Activated CD4-positive, alpha-beta T cell treated with anti-CD3 and anti-CD28 coated beads, Interleukin-2, amount 10 ng/mL, durations not matched to agents 24 days and 14 days (primary cell): ENCODE measurements at places on chromosomes 11 and 22. TPM values are rescaled to one million over a fixed set of nuclear protein-coding genes. Genes with fewer than 3 reads are reported as not detected.

- peak; percentile 91 for DNase-seq
Observed at GRCh38 chr11:35144136-35144741, 5.3 kb downstream of the CD44 start.

GRCh38 chr11:5596607-5597201 lies at the start of gene TRIM6:
TRIM6 (plus strand) TSS chr11:5596637; CDS start chr11:5596898, 261 bp downstream.
- DNase-seq: peak; percentile 60

DNA sequence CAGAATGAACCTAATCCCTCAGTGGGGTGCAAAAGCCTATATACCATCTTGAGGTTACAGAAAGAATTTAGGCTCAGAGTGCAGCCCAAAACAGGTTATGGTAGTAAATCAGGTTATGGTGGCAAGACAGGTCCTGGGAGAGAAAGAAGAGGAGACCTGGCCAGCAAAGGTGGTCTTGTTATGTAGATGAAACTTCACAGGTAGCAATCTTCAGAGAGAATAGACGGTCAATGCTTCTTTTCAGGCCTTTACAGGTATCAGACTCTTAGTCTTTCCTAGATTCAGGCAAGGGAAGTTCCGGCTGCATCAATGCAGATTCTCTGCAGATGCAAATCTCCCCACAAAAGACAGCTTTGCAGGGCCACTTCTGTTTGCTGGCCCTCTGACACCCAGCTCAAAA lies 45.8 kb upstream of the SORL1 start:
- no peak for DNase-seq

DNA sequence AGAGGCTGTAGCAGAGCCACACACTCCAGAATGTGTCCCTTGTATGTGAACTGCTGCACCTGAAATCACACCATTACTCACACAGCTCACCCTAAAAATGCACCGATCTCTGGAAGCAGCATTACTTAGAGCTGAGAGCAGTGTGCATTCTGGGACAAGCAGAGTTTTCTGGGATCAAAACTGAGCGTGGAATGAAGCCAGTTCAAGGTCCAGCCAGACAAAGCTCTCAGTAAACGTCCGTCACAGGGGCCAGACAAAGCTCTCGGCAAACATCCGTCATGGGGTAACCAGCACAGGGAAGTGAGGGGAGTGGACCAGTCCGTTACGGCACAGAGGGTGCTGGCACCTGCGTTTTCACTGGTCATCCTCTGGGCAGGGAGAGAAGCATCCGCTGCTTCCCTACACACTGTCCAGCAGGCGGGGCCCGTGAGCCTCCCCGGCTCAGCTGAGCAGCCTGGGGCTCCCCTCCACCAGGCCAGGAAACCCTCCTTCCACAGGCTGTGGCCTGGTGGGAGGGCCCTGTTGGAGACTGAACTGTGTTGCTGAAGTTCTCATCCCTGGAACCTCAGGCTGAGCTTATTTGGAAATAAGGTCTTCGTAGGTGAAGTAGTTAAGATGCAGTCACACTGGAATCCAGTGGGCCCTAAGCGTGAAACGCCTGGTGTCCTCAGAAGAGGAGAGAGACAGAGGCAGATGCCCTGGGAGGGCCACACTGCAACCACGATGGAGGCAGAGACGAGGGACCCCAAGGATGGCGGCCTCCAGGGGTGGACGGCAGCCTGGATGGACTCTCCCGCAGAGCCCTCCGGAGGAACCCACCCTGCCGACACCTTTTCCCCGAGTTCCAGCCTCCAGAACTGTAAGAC lies 883.9 kb downstream of the BRD1 start:
- DNase-seq: peak; percentile 60

- DNase-seq: peak; percentile 86
Observed at GRCh38 chr22:46739094-46739870, 1.2 kb upstream of the CERK start.

DNA sequence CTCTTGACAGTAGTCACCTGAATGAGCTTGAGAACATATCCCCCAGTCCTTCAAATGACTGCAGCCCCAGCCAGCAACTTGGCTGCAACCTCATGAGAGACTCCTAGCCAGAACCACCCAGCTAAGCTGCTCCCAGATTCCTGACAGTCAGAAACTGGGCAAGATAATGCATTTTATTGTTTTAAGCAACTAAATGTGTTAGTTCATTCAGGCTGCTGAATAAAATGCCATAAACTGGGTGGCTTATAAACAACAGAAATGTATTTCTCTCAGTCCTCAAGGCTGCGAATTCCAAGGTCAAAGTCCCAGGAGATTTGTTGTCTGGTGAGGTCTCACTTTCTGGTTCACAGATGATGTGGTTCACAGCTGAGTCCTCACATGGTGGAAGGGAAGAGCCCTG lies 5.8 kb upstream of the PAMR1 start:
- no peak for DNase-seq

- no peak for DNase-seq
Observed at GRCh38 chr22:46457502-46458488, 79.6 kb downstream of the CELSR1 start.

GRCh38 chr11:7600205-7600775 lies 73.0 kb downstream of the CYB5R2 start:
- DNase-seq: no peak

GRCh38 chr11:105051559-105051958 lies 6.4 kb upstream of the CARD16 start:
- DNase-seq: no peak

DNA sequence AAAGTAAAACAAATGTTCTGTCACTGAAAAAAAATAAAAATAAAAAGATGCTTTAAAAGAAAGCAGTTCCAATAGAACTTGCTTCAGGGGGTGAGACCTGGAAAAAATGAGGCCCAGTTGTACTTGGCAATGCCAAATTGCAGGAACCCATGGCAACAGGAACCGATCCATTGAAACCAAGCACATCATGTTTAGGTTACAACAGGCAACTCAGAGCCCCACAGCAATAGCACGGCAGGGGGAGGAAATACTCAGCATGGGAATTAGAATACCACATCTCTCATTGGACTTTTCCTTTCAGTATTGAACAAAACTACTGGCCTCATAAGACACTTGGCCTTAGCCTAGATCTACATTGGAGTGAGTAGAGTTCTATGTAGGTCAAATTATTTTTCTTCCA lies 84.3 kb downstream of the MSANTD4 start:
- no peak for DNase-seq

DNA sequence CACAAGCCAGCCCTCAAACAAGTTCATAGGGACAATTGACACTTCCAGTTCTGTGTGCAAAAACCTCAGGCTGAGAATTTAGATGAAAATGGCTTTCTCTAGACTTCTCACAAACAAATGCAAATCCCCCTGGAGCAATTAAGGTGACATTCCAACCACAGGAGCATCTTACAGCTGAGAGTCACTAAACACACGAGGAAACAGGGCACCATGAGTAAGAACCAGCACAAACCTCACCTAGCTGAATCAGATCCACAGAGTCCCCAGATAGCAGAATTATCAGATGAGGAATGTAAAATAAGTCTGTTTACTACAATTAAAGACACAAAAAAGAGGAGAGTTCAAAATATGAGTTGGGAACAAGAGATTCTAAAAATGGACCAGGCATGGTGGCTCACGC lies 51.5 kb downstream of the RTL6 start:
- DNase-seq: no peak

DNA sequence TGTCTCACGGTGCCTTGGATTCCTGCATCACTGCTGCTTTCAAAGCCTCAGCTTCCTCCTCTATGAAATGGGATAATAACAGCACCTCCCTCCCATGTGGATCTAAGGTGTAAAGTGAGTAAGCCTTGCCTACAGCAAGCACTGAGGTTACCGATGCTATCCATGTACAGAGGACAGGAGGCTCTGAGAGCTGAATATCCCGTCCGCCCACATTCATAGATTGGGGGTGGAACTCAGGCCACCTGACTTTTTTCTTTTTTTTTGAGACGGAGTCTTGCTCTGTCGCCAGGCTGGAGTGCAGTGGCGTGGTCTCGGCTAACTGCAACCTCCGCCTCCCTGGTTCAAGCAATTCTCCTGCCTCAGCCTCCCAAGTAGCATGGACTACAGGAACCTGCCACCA lies 12.5 kb downstream of the PDGFB start:
- DNase-seq: no peak

DNA sequence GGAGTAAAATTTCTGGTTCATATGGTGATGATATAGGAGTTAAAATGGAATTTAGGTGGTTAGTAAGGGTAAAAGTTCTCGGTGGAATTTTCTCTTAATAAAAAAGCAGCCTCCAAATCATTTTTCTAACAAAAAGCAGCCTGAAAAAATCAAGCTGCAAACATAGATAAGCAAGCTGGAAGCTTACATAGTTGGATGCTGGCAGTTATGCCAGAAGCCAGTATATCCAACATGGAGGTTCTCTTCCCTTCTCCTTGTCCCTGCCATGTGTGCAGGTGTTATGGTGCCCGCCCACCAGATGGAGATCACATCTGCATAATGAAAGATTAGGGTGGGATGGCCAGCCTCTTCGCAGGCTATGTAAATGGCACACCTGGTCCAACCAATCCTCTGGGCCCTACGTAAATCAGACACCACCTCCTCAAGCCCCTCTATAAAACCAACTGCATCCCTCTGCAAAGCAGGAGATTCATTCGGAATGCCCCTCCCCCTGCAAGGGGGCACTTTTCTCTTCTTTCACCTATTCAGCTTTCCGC lies 22.4 kb downstream of the PIWIL3 start:
- DNase-seq: no peak

DNA sequence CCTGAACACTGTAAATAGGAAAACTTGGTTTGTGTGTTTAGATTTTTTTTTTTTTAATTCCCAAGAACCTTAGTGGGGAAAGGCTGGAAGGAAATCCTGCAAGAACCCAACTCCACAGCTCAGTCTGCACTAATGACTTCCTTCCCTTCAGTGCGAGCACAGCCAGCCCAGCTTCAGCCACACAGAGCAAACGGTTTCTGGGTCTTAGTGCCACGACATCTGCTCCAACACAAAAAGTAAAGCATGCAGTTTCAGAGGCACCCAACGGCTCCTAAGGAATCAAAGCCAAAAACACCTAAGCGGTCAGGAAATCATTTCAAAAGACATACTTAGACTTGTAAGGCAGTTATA lies 236.1 kb downstream of the TTC28 start:
- peak; percentile 79 for DNase-seq

GRCh38 chr11:46378296-46378695 lies 3.2 kb upstream of the MDK start:
- DNase-seq: no peak

GRCh38 chr11:126886636-126887035 lies 113.9 kb downstream of the KIRREL3 start:
- no peak for DNase-seq

DNA sequence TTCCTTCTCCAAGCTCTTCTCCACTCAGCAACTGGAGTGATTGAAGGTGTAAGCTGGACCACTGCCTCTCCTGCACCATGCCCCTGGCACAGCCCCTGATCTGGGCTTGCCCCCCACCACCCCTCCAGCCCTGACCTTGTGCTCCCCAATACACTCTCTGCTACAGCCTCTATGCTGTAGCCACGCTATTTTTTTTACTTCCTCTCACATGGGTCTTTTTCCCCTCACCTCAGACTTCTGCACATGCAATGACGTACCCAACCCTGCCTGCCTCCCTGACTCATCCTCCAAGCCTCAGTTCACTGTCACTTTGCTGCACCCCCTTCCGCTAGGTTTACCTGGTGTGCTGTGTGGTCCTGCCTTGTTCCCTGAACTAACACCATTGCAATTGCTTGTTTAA lies 9.0 kb downstream of the CSNK2A3 start:
- no peak for DNase-seq

DNA sequence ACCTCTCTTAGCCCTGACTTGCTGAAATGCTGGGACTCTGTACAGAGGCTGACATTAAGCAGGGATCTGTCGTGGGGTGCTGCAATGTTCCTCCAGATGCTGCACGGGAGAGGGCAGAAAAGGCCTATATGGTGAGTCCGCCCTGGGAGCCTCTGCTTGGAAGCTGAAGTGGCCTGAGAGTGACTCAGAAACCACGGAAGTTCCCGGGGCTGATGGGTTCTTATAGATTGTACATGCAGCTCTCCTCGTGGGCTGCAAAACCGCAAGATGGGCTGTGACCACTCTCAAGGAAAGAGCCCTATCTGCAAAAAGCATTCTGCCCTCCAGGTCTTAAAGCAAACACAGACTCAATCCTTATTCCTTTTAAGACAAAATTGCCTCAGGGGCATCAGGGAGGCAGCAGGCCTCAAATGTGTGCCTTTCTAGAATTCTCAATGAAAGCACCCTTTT lies 5.8 kb upstream of the SLC43A3 start:
- DNase-seq: no peak

- DNase-seq: no peak
Observed at GRCh38 chr11:100105982-100106358, 581.1 kb upstream of the ARHGAP42 start.

DNA sequence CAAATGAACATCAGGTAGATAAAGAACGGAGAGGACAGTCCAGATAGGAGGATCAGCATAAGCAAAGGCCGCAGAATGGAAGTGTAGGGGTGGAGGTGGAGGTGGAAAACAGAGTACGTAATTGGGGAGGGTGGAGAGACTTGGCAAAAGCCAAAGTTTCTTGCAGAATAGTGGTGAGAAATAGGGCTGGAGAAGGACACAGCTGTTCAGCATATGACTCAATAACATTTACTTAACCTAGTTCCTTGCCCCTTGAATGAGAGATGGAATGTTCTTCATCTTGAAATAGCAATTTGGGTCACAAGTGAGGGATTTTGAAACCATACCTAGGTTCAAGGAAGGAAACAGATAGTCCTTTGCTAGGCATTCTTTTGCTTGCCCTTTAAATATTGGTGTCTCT lies 235.9 kb upstream of the ARHGAP20 start:
- DNase-seq: no peak

DNA sequence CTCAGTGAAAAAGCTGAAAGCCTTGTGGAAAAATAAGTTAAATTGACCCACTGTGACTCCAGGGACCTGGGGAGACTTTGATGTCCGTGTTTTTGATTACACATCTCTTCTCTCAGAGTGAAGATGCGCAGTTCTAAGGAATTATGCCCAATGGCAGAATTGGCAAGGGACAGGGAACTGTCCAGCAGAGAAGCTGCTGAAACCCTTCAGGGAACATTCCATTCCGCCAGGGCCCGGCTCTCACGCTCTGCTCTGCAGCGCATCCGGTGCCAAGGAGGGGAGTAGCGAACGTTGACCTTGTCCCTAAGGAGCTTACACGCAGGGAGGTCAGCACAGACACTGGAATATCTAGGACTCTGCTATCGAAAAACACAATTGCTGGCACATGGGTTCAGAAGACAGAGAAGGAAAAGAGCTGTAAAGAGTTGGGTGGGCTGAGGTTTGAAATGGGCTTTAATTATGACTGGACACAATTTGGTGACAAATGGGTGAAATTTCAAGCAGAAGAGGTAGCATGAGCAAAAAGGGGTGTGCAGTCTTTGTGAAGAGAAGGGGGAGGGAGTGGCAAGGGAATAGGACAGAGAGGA lies 64.5 kb upstream of the B3GAT1 start:
- DNase-seq: peak; percentile 66

- DNase-seq: no peak
Observed at GRCh38 chr11:57622263-57622662, 24.8 kb downstream of the SERPING1 start.

- DNase-seq: no peak
Observed at GRCh38 chr11:15969281-15969680, 387.1 kb downstream of the SOX6 start.

The OR4P4 gene
- total RNA-seq: not detected in 2 replicates

The STK33 gene
- 0.57 and 0.63 TPM in 2 replicates for total RNA-seq

The RBMXL2 gene
- total RNA-seq: not detected in 2 replicates

The MS4A8 gene
- total RNA-seq: not detected in 2 replicates

The CHST1 gene
- total RNA-seq: 0.28 and 0.36 TPM in 2 replicates

The NLRP6 gene
- total RNA-seq: 3.2 and 3.5 TPM in 2 replicates

The MPPED2 gene
- total RNA-seq: not detected in 2 replicates

The VSTM5 gene
- total RNA-seq: not detected in 2 replicates

The LRRN4CL gene
- 0.16 and 0.17 TPM in 2 replicates for total RNA-seq

The VPREB1 gene
- total RNA-seq: not detected in 2 replicates

The MB gene
- total RNA-seq: 2.7 and 3.7 TPM in 2 replicates
